SJCRH30 (cell line): ENCODE measurements at places on chromosomes 1 and 21. TPM values are rescaled to one million over a fixed set of nuclear protein-coding genes. Genes with fewer than 3 reads are reported as not detected.
A peak's percentile ranks its signal among the peaks of the same experiment; 100 is the strongest.

Gene DEPDC1
- total RNA-seq, result 44.8 and 62.1 TPM in 2 replicates

DNA sequence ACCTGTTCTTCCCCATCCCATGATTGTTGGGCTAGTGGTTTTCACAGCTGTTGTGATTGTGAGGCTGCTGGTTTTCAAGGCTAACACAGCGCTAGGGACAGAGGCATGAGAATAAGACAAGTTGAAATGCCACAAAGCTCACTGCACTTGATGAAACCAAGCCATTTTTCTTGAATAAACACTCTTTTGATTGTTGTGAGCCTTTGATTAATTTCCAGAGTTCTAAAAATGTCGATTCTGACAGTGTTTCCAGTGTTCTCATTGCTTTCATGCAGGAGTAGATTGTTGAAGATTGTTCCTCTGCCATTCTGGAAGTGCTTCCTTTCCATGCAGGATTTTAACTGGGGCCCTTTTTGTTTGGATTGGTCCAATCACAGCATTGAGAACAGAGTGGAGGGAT, 134.9 kb upstream of the GRIK3 start:
- H3K4me3 ChIP-seq, result no peak overlapping the region
- no peaks in the 10 kb centered on the region for H3K4me1 ChIP-seq
- no peak for DNase-seq
- no peaks in the 10 kb centered on the region for H3K36me3 ChIP-seq

Gene KCNH1
- 1.7 and 3.0 TPM in 2 replicates for total RNA-seq

GRCh38 chr1:53377438-53377841, 49.6 kb upstream of the LRP8 start:
- DNase-seq, result no peak
- H3K36me3 ChIP-seq, result no peaks in the 10 kb centered on the region
- H3K27me3 ChIP-seq, result no peaks in the 10 kb centered on the region
- H3K27ac ChIP-seq, result no peak overlapping the region
- H3K4me1 ChIP-seq, result peaks cover 18% of the 10 kb centered on the region
- H3K4me3 ChIP-seq, result no peak overlapping the region

Gene CYP4A11
- total RNA-seq, result not detected in 2 replicates

Gene IBA57
- 4.4 and 5.6 TPM in 2 replicates for total RNA-seq

DNA sequence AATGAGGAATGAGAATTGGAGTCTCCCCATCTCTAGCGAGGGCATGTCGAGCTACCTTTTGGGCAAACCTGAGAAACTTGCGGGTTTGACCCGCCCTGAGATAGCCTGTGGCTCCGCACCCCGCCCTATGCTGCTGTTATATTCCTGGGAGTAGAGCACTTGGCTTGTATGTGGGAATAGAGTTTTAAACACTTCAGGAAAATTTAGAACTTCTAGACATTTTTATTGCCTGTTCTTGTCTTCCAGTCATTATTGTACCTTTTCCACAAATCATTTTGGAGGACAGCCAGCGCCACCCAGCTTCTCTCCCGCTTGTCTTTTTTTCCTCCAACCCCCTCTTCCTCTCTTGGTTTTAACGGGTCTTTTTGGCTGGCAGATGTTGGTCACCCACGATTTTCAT, 738 bp downstream of the GNPAT start:
- peak; percentile 22 for DNase-seq
- H3K36me3 ChIP-seq, result peaks cover 6% of the 10 kb centered on the region; the same call in 1 of the 2 replicates
- H3K4me3 ChIP-seq, result peak overlapping the region; percentile 71
- H3K27ac ChIP-seq, result peak overlapping the region; percentile 78

- H3K4me1 ChIP-seq, result no peaks in the 10 kb centered on the region
- H3K27me3 ChIP-seq, result peaks cover 2% of the 10 kb centered on the region; the same call in 1 of the 2 replicates
- no peaks in the 10 kb centered on the region for H3K36me3 ChIP-seq
- no peak overlapping the region for H3K4me3 ChIP-seq
- DNase-seq, result no peak
- no peak overlapping the region for H3K27ac ChIP-seq
Observed at GRCh38 chr1:5191470-5191869, 537.1 kb downstream of the AJAP1 start.

GRCh38 chr1:83829106-83829505, 169.8 kb downstream of the TTLL7 start:
- no peaks in the 10 kb centered on the region for H3K36me3 ChIP-seq
- H3K27me3 ChIP-seq, result no peaks in the 10 kb centered on the region; the same call in 1 of the 2 replicates
- H3K4me1 ChIP-seq, result peaks cover 15% of the 10 kb centered on the region; the same call in 1 of the 2 replicates
- H3K4me3 ChIP-seq, result no peak overlapping the region
- no peak for DNase-seq

GRCh38 chr1:24468685-24469316, 33.8 kb upstream of the RCAN3 start:
- no peak overlapping the region for H3K4me3 ChIP-seq
- H3K36me3 ChIP-seq, result no peaks in the 10 kb centered on the region
- no peaks in the 10 kb centered on the region for H3K4me1 ChIP-seq
- H3K27me3 ChIP-seq, result peaks cover 20% of the 10 kb centered on the region; the same call in 1 of the 2 replicates

Gene LCK
- 0.43 TPM in 1 of 2 replicates, not detected in the other for total RNA-seq

Gene RPTN
- not detected in 2 replicates for total RNA-seq

Gene CBS
- 7.4 and 10.2 TPM in 2 replicates for total RNA-seq

DNA sequence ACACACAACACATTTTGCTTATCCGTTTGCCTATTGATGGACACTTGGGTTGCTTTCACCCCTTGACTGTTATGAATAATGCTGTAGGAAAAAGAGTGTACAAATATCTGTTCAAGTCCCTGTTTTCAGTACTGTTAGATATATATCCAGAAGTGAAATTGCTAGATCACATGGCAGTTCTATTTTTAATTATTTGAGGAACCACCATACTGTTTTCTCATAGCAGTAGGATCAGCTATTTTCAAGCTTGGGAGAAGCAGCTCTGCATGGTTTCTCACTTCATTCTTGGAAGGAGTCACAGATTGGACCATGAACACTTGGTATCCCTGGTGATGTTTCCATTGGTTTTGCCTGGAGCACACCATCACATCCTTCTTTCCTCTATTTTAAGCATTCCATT, 114.4 kb upstream of the ZP4 start:
- H3K27ac ChIP-seq, result no peak overlapping the region
- H3K4me3 ChIP-seq, result no peak overlapping the region
- H3K4me1 ChIP-seq, result no peaks in the 10 kb centered on the region
- DNase-seq, result no peak
- no peaks in the 10 kb centered on the region for H3K36me3 ChIP-seq

- no peaks in the 10 kb centered on the region for H3K4me1 ChIP-seq
- no peak overlapping the region for H3K27ac ChIP-seq
- H3K27me3 ChIP-seq, result peaks cover 6% of the 10 kb centered on the region; the same call in 1 of the 2 replicates
Observed at GRCh38 chr1:34645919-34646318, 108.9 kb upstream of the GJB5 start.

Gene RGS16
- 96.7 and 101 TPM in 2 replicates for total RNA-seq

- H3K36me3 ChIP-seq, result no peaks in the 10 kb centered on the region
- no peak overlapping the region for H3K27ac ChIP-seq
- H3K4me3 ChIP-seq, result no peak overlapping the region
- no peaks in the 10 kb centered on the region for H3K4me1 ChIP-seq
- no peak for DNase-seq
Observed at GRCh38 chr1:165353731-165354671, 2.5 kb downstream of the LMX1A start.

DNA sequence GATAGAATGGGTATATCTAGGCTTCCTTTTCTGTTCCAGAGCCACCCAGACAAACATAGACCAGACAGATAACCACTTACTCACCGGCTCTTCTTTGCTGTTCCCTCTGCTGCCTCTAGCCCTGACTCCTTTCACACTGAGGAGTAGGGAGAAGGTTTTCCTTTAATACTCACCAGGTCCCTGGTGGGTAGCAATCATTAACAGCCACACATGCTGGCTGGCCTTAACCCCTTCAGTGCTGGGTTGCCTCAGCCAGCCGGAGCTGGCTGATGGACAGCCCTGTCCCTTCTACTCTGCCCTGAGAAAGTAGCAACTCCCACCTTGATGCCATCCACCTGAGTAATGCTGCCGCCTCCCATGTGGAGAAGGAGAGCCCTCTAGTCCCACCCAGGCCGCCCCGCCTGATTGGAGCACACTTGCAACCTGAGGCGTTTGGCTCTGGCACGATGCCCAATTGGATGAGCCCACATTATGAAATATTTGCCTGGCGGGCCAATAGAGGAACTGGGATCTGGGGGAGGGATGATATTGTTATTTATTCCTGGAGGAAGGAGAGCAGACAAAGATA, 71.6 kb downstream of the PLEKHA6 start:
- no peaks in the 10 kb centered on the region for H3K27me3 ChIP-seq
- peaks cover 37% of the 10 kb centered on the region for H3K4me1 ChIP-seq
- no peaks in the 10 kb centered on the region for H3K36me3 ChIP-seq
- no peak overlapping the region for H3K27ac ChIP-seq
- H3K4me3 ChIP-seq, result peak overlapping the region; percentile 18

DNA sequence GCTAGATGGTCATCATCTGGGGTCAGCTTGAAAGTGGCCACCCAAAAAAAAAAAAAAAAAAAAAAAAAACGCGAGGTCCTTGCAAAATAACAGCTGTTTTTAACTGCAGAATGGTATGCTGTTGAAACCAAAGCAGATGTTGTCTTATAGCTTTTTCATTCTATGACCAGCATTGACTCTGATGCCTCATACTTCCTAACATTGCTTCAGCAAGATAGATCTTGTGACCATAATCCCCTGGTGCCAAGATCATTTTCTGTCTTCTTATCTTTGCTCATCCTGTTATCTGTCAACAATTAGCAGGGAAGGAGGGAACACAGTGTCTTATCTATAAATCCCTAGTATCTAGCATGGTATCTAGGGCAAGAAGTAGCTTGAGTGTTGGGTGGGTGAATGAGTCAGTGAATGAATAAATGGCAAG, 181.5 kb downstream of the PLPP3 start:
- no peaks in the 10 kb centered on the region for H3K27me3 ChIP-seq
- H3K4me1 ChIP-seq, result no peaks in the 10 kb centered on the region
- H3K36me3 ChIP-seq, result no peaks in the 10 kb centered on the region
- no peak overlapping the region for H3K4me3 ChIP-seq
- DNase-seq, result no peak

Gene SDHB
- total RNA-seq, result 243 and 247 TPM in 2 replicates

DNA sequence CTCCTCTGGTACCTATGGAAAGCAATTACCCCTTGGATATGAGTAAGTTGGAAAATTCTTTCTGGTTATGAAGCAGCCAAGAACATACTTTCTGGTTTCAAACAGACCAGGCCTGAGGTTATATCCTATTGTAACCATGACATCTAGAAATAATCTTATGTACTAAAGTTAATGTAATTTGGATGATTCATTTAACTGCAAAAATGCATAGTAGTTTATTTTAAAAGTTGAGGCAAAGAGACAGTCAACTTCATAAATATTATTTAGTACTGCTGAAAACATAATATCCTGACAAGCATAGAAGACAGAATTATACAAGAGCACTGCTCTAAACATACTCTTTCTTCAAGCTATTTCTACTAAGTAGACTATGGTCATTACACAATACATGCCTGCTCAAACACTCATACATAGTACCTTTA, 25.5 kb downstream of the ODF2L start:
- no peak for DNase-seq
- H3K4me3 ChIP-seq, result no peak overlapping the region
- H3K36me3 ChIP-seq, result peaks cover 2% of the 10 kb centered on the region; the same call in 1 of the 2 replicates
- H3K4me1 ChIP-seq, result no peaks in the 10 kb centered on the region
- H3K27me3 ChIP-seq, result no peaks in the 10 kb centered on the region

- H3K36me3 ChIP-seq, result no peaks in the 10 kb centered on the region
- H3K27ac ChIP-seq, result no peak overlapping the region
- 0 out of 2 replicates have a peak, but pooled peaks cover 3% of the 10 kb centered on the region for H3K27me3 ChIP-seq
- H3K4me1 ChIP-seq, result no peaks in the 10 kb centered on the region
- DNase-seq, result no peak
- H3K4me3 ChIP-seq, result no peak overlapping the region
Observed at GRCh38 chr1:7859406-7859805, 6.5 kb upstream of the UTS2 start.

DNA sequence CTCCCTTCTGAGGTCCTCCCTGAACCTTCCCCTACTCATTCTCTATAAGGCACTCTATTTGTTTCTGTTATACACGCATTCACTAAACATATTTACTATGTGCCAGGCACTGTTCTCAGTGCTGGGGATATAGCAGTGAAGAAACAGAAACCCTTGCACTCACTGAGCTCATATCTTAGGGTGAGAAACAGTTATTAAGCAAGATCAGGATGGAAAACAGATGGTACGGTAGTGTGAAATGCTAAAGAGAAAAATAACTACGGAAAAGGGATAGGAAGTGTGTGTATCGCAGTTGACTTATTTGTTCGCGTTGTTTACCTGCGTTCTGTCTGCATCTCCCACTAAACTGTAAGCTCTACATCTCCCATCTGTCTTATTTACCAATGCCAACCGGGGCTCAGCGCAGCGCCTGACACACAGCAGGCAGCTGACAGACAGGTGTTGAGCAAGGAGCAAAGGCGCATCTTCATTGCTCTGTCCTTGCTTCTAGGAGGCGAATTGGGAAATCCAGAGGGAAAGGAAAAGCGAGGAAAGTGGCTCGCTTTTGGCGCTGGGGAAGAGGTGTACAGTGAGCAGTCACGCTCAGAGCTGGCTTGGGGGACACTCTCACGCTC, 572 bp downstream of the CYB5RL start:
- H3K4me3 ChIP-seq, result peak overlapping the region; percentile 83
- peaks cover 3% of the 10 kb centered on the region for H3K4me1 ChIP-seq
- H3K27me3 ChIP-seq, result no peaks in the 10 kb centered on the region
- DNase-seq, result no peak
- no peak overlapping the region; the same call in 1 of the 2 replicates for H3K27ac ChIP-seq

GRCh38 chr1:202745323-202745888, 35.2 kb upstream of the SYT2 start:
- no peak for DNase-seq
- H3K36me3 ChIP-seq, result peaks cover 23% of the 10 kb centered on the region
- H3K4me1 ChIP-seq, result no peaks in the 10 kb centered on the region
- no peak overlapping the region for H3K27ac ChIP-seq

Gene NES
- 356 and 359 TPM in 2 replicates for total RNA-seq

GRCh38 chr1:230295367-230295766, 130.8 kb downstream of the PGBD5 start:
- DNase-seq, result no peak
- H3K36me3 ChIP-seq, result no peaks in the 10 kb centered on the region
- H3K4me1 ChIP-seq, result no peaks in the 10 kb centered on the region
- no peaks in the 10 kb centered on the region for H3K27me3 ChIP-seq
- no peak overlapping the region for H3K4me3 ChIP-seq

DNA sequence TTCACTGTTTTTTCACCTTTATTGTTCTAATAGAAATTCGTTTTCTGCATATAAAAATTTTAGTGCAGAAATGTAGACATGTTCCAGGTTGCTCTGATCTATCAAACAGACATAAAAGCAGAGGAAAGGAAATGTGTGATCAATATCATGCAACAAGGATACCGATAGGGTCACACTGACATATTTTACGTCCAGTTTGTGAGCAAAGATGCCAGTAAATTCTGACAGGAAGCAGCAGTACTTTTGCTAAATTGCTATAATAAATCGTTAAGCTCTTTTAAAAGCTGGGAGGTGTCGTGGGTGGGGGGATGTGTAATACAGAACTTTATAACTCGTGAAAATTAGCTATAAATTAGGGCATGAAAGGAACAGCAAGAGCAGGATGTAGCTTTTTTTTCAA, 955.2 kb downstream of the BRINP3 start:
- no peaks in the 10 kb centered on the region for H3K36me3 ChIP-seq
- H3K27ac ChIP-seq, result no peak overlapping the region
- H3K27me3 ChIP-seq, result no peaks in the 10 kb centered on the region
- no peaks in the 10 kb centered on the region for H3K4me1 ChIP-seq

GRCh38 chr1:100972185-100972584, 53.4 kb downstream of the DPH5 start:
- H3K27me3 ChIP-seq, result no peaks in the 10 kb centered on the region
- no peak overlapping the region for H3K4me3 ChIP-seq
- H3K4me1 ChIP-seq, result peaks cover 40% of the 10 kb centered on the region
- no peak for DNase-seq

Gene BMP8B
- 12.2 and 12.6 TPM in 2 replicates for total RNA-seq

GRCh38 chr1:232983375-232983774, 33.0 kb downstream of the NTPCR start:
- H3K27me3 ChIP-seq, result no peaks in the 10 kb centered on the region
- peaks cover 7% of the 10 kb centered on the region for H3K4me1 ChIP-seq
- no peak for DNase-seq
